ENCODE measurements at places on chromosomes 16 and 17.

GRCh38 chr16:13839577-13839976, 80.4 kb upstream of the ERCC4 start:
- DNase-seq, result no peak

- no peak for DNase-seq
Observed at GRCh38 chr16:87715231-87715630, 50.6 kb downstream of the KLHDC4 start.

GRCh38 chr17:27293898-27294688, at the start of gene WSB1:
Gene WSB1, plus strand, starts transcription at chr17:27294114. Its CDS starts 282 bp downstream, at chr17:27294396.
- peak; percentile 77 for DNase-seq

DNA sequence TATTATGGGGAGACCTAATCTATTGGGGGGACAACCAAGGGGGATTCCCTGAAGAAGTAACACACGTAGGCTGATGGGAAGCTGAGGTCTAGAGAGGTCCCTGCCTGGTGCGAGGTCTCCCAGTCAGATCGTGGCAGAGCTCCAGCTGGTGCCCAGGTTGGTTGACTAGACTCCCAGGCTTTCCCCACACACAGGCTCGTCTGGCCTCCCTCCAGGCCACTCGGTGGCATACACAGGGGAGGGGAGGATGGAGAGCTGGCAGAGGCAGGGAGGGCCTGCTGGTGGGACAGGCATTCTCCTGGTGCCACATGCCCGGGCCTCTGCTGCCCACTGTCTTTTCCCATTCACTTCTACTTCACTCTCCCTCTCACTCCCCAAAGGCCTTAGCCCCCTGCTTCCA, 8.5 kb upstream of the SOCS3 start:
- no peak for DNase-seq

GRCh38 chr16:84214451-84215066, 23.6 kb downstream of the ADAD2 start:
- DNase-seq, result no peak

GRCh38 chr16:14335297-14335696, 264.2 kb downstream of the MRTFB start:
- no peak for DNase-seq

DNA sequence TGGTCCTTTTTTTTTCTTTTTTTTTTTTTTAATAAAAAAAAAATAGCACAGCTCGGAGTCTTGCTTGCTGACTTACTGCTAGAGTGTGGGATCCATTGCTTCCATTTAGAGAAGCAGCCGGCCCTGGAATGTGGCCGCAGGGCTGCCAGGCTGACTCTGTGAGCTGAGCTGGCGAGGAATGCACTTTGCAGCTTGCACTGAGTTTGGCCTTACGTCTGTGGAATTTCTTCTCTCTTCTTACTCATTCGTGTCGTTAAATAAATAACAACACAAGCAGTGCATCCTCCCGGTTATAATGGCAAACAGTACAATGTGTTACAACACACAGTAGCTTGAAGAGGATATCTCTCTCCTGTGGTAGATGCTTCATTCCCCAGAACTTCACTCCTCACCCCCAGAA, 69.2 kb downstream of the PRKCB start:
- no peak for DNase-seq

DNA sequence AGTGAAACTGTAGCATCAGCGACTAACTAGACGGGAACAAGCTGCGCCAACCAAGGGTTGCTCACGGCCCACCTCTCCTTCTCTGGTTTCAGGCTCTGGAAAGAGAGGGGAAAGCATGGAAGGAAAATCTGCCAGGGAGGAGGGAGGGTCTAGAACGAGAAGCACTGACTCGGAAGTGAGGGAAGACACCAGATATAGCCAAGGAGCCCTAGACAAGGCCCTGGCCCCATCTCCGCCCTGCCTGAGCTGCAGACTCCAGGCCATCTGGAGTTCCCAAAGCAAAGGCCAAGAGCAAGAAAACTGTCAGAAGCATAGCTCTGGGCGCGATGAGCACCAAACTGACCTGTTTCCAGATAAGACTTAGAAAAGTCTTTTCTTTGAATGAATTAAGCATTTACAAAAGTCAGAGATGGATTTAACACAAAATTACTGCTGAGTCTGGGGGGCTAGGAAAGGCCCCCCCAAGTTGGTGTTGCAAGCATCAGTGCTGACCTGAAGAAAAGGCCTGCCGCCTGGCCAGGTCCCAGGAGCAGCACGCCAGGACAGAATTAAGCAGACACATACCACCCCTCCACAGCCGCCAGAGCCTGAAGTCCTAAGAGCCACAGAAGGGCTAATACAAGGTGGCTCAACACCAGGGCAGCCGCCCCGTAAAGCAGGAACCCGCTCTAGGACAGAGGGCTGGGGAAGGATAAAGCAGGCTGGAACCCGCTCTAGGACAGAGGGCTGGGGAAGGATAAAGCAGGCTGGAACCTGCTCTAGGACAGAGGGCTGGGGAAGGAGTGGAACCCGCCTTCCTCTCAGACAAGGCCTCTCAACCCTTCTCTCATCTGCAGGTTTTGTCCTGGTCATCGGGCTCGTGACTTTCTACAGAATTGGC, 20.7 kb downstream of the TMEM204 start:
- no peak for DNase-seq

DNA sequence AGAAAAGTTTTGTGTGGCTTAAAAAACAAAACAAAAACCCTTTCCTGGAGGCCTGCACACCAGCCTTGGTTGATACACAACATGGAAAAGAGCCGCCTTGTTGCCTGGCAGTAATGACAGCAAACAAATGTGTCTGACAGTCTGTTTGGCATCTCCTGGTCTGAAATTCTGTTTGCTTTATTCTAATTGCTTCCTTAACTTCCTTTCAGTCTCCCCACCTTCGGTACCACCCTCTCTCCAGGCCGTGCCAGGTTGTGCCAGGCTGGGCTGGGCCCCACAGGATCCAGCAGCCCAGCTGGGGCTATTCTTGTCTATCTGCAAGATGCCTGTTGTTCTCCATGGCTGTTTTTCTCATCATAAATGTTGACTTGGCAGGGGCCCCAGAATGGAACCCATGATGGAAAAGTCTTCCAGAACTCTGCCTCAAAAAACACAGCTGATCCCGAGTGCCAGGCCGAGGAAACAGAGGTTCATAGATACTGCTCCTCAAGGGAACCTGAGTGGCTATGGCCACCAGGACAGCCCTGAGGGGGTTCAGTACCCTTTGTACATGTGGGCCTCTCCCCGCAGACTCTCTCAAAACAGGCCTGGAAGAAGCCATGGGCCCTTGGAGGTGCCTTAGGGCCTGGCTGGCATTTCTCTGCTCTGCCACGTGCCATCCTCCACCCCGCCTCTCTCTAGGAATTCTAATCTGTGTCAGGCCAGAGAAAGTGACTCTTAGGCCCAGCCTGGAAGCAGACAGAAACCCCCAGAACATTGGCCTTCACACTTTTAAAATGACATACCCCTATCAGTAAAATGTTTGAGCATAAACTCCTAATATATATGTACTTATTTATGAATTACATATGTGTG, 50.5 kb downstream of the YPEL2 start:
- DNase-seq, result no peak

DNA sequence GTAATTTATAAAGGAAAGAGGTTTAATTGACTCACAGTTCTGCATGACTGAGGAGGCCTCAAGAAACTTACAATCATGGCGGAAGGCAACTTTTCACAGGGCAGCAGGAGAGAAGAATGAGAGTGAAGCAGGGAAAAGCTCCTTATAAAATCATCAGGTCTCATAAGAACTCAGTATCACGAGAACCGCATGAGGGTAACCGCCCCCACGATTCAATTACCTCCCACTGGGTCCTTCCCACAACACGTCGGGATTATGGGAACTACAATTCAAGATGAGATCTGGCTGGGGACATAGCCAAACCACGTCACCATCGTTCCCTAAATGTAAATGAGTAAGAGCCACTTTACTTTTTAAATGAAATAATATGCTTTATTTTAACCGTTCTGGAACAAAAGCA, 89.9 kb upstream of the NACA2 start:
- DNase-seq, result no peak

GRCh38 chr16:28187595-28188004, 24.2 kb downstream of the XPO6 start:
- no peak for DNase-seq

GRCh38 chr17:55601874-55602364, 90.7 kb upstream of the SMIM36 start:
- DNase-seq, result no peak

DNA sequence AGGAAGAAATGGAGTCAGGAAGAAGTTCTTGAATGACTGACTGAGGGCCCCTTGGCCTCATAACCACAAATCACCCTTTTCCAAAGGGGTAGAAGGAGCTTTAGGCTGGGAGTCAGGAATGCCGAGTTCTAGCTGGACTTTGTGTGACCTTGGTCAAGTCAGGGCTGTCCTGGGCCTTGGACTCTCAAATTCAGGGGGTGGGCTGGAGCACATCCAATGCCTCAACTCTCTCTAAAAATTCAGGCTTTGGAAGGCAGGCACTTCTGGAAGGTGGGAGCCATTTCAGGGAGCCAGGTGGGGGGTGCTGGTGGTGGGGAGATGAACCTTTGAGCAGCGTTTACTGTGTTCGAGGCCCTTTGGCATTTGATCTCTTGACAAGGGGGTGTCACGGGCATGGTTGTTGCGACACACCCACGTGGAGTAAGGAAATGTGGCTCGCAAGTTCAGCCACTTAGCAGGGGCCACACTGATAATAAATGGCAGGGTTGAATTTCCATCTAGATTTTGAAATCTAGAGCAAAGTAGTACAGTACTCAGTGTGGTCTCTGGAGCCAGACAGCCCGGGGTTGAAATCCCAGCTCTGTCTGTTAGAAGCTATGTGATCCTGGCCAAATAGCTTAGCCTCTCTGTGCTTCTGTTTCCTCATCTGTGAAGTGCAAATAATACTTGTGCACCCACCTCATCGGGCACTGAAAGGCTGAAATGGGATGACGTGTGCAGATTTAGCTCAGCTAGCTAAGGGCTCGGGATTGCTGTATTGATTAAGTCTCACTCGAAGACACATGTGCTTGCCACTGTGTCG, 47.1 kb upstream of the CIBAR2 start:
- DNase-seq, result no peak

- DNase-seq, result no peak
Observed at GRCh38 chr17:73166731-73167581, 2.1 kb downstream of the SSTR2 start.

DNA sequence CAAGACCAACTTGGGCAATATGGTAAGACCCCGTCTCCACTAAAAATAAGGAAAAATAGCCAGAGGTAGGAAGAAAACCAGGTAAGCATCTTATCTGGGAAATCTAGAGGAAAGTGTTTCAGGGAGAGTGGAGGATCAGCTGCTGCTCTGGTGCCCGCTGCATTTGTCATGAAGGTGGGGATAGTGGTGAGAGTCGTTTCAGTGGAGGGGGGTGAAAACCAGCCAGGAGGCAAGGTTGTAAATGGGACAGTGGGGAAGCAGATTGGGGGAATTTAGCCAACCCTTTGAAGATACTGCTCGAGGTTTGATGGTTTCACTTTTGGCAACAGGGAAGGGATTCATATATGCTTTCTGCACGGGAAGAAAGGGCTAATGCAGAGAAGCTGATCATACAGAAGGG, 8.8 kb downstream of the DCTPP1 start:
- DNase-seq, result no peak

- DNase-seq, result no peak
Observed at GRCh38 chr17:46159686-46160085, 33.5 kb downstream of the KANSL1 start.

DNA sequence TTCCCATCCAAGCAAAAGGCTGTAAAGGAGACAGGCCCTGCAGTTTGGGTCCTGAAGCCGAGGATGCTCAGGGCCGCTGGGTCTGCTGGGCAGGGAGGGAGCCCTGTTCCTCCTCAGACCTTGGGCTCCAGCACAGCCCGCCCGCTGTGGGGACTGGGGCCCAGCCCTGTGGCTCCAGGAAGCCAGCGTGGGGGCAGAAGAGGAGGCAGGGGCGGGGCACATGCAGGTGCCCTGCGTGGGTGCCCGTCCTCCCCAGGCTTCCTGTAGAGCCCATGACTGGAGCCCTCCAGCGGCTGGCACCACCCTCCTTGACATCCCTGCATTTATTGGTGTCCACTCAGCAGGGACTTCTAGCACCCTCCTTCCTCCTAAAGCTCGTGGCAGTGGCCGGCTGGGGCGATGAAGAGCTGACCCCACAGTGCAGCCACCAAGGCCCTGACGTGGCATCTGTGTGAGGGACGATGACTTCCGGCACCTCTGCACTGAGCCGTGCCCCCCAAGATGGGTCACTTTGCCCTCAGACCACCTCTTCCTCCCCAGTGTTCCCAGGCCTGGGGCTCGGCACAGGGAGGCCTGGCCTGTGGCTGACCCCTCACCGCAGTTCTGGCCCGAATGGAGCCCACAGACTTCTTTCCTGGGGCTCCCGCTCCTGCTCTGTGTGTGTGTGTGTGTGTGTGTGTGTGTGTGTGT, 9.9 kb downstream of the PRSS27 start:
- no peak for DNase-seq

DNA sequence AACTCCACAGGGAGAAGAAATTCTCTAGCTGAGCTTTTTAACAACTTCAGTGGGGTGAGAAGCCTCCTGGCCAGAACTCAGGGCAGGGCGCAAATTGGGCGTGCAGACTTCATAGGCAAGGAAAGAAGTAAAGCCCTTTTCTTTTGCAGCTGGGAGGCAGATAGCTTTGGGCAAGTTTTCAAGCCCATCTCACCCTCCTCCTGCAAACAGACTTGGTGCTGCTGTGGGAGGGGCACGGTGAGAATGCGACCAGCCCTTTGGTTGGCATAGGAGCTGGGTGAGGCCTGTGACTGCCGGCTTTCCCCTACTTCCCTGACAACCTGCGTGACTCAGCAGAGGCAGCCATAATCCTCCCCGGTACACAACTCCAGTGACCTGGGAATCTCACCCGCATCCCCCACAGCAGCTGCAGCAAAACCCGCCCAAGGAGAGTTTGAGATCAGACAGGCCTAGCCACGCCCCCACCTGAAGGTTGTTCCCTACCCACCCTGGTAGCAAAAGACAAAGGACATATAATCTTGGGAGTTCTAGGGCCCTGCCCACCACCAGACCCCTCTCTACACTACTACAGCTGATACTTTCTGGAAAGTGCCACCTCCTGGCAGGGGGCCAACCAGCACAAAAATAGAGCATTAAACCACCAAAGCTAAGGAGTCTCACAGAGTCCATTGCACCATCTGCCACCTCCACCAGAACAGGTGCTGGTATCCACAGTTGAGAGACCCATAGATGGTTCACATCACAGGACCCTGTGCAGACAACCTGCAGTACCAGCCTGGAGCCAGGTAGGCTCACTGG, 195.5 kb upstream of the CCL2 start:
- DNase-seq, result no peak

GRCh38 chr16:74617206-74617788, 10.4 kb upstream of the GLG1 start:
- no peak for DNase-seq

DNA sequence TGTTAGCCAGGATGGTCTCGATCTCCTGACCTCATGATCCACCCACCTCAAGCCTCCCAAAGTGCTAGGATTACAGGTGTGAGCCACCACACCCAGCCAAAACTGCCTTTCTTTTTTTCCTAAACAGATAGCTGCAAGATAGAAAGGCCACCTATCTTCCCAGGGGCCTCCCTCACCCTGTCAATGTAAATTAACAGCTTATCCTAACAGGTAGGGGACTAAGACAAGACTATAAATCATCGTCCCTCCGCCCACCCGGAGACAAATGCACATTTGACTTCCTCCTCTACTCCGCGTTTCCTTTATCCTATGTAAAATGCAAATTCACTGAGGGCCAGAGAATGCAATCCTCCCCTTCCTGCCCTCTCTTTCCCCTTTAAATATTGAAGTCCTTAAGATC, 71.4 kb downstream of the MARF1 start:
- no peak for DNase-seq

- no peak for DNase-seq
Observed at GRCh38 chr16:65229191-65229662, 107.4 kb upstream of the CDH11 start.

All from activated naive CD8-positive, alpha-beta T cell treated with anti-CD3 and anti-CD28 coated beads, Interleukin-2, amount 50 U/mL, for 16 hours (primary cell).